HCT116 (cell line): ENCODE measurements at places on chromosomes 2 and 18. TPM values are rescaled to one million over a fixed set of nuclear protein-coding genes. Genes with fewer than 3 reads are reported as not detected.

The ICA1L gene
- 2.5 TPM for total RNA-seq

GRCh38 chr2:176638167-176639015, 369.1 kb downstream of the MTX2 start:
- H3K4me1 ChIP-seq, result peaks cover 9% of the 10 kb centered on the region; the same call in 1 of the 2 replicates
- no peaks in the 10 kb centered on the region for H3K27me3 ChIP-seq
- peak overlapping the region; percentile 10; the same call in 1 of the 2 replicates for H3K4me3 ChIP-seq
- no peaks in the 10 kb centered on the region for H3K36me3 ChIP-seq
- H3K27ac ChIP-seq, result no peak overlapping the region

GRCh38 chr2:153864022-153864421, 7.7 kb upstream of the GALNT13 start:
- no peaks in the 10 kb centered on the region for H3K27me3 ChIP-seq
- H3K27ac ChIP-seq, result no peak overlapping the region
- no peak overlapping the region for H3K4me3 ChIP-seq
- H3K36me3 ChIP-seq, result no peaks in the 10 kb centered on the region
- no peaks in the 10 kb centered on the region for H3K4me1 ChIP-seq

The STAT4 gene
- 2.0 TPM for total RNA-seq

DNA sequence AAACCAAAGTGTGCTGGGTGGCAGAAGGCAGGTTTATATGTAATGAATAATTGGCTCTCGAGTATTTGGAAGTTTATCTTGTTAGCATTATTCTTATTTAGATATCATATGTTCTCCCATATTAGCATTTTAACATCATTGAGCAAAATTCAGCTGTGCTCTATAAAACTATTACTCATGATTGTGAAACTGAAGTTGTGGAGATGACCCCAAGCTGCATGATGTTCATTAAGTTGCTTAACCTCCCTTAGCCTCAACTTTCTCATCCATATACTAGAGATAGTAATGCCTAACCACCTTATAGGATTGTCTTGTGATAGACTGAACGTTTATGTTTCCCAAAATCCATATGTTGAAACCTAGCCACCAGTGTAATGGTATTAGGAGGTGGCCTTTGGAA, 346.3 kb downstream of the SATB2 start:
- no peak for DNase-seq
- H3K4me3 ChIP-seq, result no peak overlapping the region
- H3K27ac ChIP-seq, result no peak overlapping the region
- H3K27me3 ChIP-seq, result peaks cover 18% of the 10 kb centered on the region; the same call in 1 of the 2 replicates
- no peaks in the 10 kb centered on the region for H3K36me3 ChIP-seq

The GEN1 gene
- total RNA-seq, result 19.7 TPM

The TMEM247 gene
- total RNA-seq, result not detected

The GBX2 gene
- 5.9 TPM for total RNA-seq

DNA sequence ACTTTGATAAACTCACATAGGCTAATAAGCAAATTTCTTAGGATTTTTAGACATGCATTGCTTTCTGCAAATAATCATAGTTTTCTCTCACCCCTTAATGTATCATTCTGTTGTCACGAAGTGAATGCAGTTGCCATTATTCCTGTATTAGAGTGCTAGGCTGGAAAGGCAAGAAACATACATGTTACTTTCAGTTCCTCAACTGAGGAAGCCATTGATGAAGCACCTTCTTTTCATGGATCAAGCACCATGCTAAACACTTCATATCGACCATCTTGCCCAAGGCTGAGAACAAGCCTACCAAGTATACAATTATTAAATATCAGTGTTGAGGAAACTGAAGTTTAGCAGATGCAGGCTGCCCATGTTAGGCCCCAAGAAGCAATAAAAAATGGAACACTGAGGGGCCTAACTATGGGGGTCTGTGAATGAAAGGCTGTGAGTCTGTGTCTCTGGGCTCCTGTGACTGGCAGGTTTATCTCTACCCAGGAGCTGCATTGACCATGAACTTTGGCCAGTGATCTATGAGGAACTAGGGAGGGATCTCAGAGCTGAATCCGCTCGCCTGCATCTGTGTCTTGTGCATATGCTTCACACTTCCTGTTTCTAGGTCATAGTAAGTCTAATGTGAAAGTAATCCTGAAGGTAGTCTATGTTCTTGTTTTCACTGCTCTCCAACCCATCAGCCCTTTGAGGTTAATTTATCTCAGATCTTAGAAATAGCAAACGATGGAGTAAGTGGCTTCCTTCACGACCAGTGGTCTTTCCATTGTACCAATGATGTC, 16.0 kb upstream of the TSPYL6 start:
- H3K27ac ChIP-seq, result no peak overlapping the region
- no peaks in the 10 kb centered on the region for H3K27me3 ChIP-seq
- H3K36me3 ChIP-seq, result no peaks in the 10 kb centered on the region
- H3K4me3 ChIP-seq, result no peak overlapping the region

- no peak overlapping the region for H3K27ac ChIP-seq
- H3K4me1 ChIP-seq, result no peaks in the 10 kb centered on the region
- no peaks in the 10 kb centered on the region for H3K27me3 ChIP-seq
- no peak for DNase-seq
Observed at GRCh38 chr2:189273734-189274133, 94.2 kb upstream of the COL5A2 start.

- H3K27ac ChIP-seq, result no peak overlapping the region
- no peaks in the 10 kb centered on the region for H3K4me1 ChIP-seq
- no peaks in the 10 kb centered on the region for H3K36me3 ChIP-seq
- no peak overlapping the region for H3K4me3 ChIP-seq
Observed at GRCh38 chr2:132374551-132374950, 42.1 kb upstream of the GPR39 start.

GRCh38 chr2:182586426-182586825, 129.6 kb upstream of the DNAJC10 start:
- no peaks in the 10 kb centered on the region for H3K27me3 ChIP-seq
- H3K36me3 ChIP-seq, result no peaks in the 10 kb centered on the region
- no peaks in the 10 kb centered on the region for H3K4me1 ChIP-seq
